ENCODE measurements at places on chromosomes 2 and 18. TPM values are rescaled to one million over a fixed set of nuclear protein-coding genes. Genes with fewer than 3 reads are reported as not detected.

DNA sequence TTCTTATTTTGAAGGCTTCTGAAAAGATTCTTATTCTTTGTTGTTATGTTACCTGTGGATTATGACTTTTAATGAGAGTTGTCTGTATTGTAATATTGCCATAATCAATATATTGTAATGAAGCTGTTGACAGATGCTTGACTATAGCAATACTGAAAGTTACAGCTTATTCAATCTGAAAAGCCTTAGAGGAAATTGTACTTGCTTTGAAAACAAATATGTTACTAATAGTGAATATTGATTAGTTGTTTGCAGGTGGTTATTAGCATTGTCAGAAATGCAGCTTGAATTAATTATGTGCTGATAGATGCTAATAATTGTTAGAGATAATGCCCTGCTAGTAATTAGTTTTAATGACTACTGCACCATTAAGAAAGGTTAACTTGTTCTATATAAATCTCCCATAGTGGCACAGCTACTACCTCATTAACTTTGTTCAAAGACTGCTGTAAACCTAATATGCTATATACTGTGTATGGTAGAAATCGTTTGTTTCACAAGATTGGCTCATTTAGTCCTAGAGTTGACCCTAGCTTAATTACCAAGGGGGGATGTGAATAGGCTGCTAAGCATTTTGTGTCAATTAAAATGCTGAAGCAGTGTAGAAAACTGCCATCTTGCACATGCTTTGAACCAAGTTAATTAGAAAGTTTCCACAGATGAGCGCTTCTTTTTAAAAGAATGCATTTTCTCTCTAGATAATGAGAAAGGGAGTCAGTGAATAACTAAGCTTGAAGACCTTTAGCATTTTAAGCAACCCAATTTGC is 30.5 kb downstream of the SLC39A10 start:
- no peak overlapping the region for H3K4me3 ChIP-seq
- H3K27ac ChIP-seq, result no peak overlapping the region
- H3K36me3 ChIP-seq, result peaks cover 30% of the 10 kb centered on the region
- H3K27me3 ChIP-seq, result peaks cover 3% of the 10 kb centered on the region

DNA sequence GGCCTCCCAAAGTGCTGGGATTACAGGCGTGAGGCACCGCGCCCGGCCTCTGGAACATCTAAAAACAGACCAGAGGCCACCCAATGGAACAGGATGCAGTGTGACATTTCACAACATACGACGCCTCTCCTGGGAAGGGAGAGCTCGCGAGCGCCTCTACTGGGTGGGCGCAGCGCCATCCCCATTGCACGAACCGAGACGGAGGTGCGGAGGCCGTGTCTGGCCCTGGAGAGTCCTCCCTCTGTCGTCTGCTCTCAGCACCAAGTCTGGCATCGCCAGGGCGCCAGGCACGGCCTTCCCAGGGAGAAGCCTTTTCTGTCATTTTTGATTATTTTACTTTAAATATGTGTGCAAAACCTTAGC is 9.4 kb upstream of the GBX2 start:
- DNase-seq, result no peak
- no peak overlapping the region for H3K4me3 ChIP-seq
- no peak overlapping the region for H3K27ac ChIP-seq
- H3K36me3 ChIP-seq, result no peaks in the 10 kb centered on the region
- peaks cover 18% of the 10 kb centered on the region for H3K27me3 ChIP-seq
- H3K4me1 ChIP-seq, result peaks cover 55% of the 10 kb centered on the region

Gene CLEC4F
- not detected for total RNA-seq

DNA sequence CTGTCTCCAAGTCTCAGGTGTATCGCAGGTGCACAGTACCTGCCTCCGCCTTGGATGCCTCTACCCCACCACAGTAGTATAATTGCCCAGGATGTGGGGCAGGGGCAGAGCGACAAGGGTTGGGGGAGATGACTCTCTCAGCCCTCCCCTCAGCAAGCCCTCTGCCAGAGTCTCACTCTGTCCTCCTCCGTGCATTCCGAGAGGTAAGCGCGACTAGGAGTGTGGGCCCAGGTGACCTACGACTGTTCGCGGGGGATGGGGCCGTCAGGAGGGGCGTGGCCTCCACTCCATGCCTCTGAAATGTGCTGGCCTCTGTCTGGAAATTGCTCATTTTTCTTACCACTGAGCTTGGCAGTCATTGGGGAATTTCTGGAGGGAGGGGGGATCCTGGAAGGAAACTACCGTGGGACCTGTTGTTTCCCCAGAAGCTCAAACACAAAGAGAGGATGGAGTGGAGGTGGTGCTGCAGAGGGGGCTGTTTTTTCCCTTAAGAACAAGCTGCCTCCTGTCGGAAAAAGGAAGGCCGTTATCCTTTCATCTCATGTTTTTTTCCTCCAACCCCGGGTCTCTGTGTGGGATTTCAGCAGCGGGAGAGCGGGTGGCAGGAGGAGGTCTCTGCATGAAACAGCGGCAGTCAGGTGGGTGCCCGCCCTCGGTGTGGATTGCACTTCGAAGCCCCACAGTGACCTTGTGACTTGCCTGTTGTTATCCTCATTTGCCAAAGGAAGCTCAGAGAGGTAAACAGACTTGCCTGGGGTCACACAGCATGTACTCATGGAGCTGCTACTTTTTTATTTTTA is 13.0 kb upstream of the RALB start:
- H3K36me3 ChIP-seq, result no peaks in the 10 kb centered on the region
- peak overlapping the region; percentile 62 for H3K4me3 ChIP-seq
- H3K4me1 ChIP-seq, result peaks cover 58% of the 10 kb centered on the region
- H3K27me3 ChIP-seq, result no peaks in the 10 kb centered on the region
- DNase-seq, result peak; percentile 82
- H3K27ac ChIP-seq, result peak overlapping the region; percentile 79

DNA sequence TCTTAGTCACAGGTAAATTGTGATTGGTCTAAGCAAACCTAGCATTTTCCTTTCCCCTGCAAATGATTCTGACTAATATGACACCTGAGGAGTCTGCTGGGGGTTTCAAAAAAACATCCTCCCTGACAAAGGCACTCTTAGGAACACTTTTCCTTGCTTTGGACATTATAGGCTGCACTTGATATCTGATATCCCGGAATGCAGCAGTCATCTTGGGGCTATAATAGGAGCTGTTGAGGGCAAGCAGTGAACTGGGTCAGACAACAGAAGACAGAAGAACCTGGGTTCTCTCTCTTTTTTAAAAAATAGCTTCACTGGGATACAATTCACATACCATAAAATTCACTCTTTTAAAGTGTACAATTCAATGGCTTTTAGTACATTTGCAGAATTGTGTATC is 229.3 kb downstream of the RAB3GAP1 start:
- H3K27me3 ChIP-seq, result no peaks in the 10 kb centered on the region
- no peaks in the 10 kb centered on the region for H3K4me1 ChIP-seq
- DNase-seq, result no peak
- no peak overlapping the region for H3K27ac ChIP-seq
- no peak overlapping the region for H3K4me3 ChIP-seq

Gene GRHL1
- total RNA-seq, result 0.71 TPM

Gene INHBB
- 1.3 TPM for total RNA-seq

- no peak for DNase-seq
- no peaks in the 10 kb centered on the region for H3K4me1 ChIP-seq
- no peaks in the 10 kb centered on the region for H3K36me3 ChIP-seq
- no peak overlapping the region for H3K27ac ChIP-seq
- H3K27me3 ChIP-seq, result peaks cover 1% of the 10 kb centered on the region
These were observed 69.1 kb downstream of the ANKRD62 start for GRCh38 chr18:12162786-12163185.

Gene GLB1L
- total RNA-seq, result 5.7 TPM

DNA sequence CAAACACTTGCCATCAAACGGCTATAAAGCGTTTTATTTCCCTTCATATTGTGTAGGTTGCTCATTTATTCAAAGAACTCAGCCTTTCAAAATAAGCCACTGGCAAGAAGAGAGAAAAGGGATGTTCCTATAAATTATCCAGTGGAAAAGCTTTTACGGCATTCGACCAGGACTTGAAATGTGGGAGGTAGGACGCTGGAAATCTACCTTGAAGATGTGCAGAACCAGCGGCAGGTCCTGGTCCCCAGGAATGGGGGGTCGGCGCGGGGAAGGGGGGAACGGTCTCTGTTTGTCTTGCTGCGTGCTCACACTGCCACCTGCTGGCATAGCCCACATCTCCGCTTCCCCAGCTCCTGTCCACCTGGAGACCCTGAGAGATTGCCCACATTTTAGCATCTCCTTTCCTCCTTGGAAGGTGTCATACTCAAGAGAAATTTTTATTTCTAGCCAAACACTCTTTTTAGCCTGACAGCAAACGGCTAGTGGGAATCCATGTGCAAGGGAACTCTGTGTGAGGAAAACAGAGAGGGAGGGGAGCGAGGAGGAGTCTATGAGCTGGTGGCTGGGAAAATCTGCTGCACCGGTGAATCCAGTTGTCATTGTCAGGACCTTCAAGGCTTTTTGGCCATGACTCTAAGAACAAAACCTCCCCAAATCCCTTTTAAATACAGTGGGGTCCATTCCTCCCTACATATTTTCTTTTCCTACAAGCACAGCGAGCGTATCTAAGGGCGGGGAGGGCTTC is 349.0 kb upstream of the PKDCC start:
- H3K36me3 ChIP-seq, result no peaks in the 10 kb centered on the region
- H3K4me3 ChIP-seq, result peak overlapping the region; percentile 75
- peaks cover 8% of the 10 kb centered on the region for H3K27me3 ChIP-seq
- no peak for DNase-seq
- H3K4me1 ChIP-seq, result no peaks in the 10 kb centered on the region
